Kidney epithelial cell (primary cell): ENCODE measurements at places on chromosomes 7 and 10. TPM values are rescaled to one million over a fixed set of nuclear protein-coding genes. Genes with fewer than 3 reads are reported as not detected.

Gene NUDT13
- total RNA-seq = 1.8 and 1.9 TPM in 2 replicates

- DNase-seq = no peak
These were observed 63.2 kb downstream of the KCNMA1 start for GRCh38 chr10:77574438-77574837.

GRCh38 chr7:16060502-16060901 lies 360.8 kb downstream of the CRPPA start:
- DNase-seq = no peak

GRCh38 chr7:133795068-133795665 lies 332.0 kb upstream of the LRGUK start:
- DNase-seq = no peak

- DNase-seq = peak; percentile 95
These were observed 305.7 kb downstream of the TYW1 start for GRCh38 chr7:67302113-67303039.

DNA sequence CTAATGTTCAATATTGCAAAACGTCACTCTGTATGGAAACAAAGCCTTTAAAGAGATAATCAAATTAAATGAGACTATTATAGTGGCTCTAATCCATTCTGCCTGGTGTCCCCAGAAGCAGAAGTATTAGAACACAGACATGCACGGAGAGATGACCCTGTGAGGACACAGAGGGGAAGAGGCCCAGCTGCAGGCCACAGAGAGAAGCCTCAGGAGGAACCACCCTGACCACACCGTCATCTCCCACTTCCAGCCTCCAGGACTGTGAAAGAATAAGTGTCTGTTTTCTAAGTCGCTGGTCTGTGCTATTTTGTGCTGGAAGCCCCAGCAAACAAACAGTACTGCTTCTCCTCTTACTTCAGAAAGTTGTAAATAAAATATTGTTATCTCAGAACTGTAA lies 283.5 kb upstream of the ADARB2 start:
- DNase-seq = no peak

GRCh38 chr7:137302081-137302480 lies 41.5 kb downstream of the PTN start:
- DNase-seq = no peak

DNA sequence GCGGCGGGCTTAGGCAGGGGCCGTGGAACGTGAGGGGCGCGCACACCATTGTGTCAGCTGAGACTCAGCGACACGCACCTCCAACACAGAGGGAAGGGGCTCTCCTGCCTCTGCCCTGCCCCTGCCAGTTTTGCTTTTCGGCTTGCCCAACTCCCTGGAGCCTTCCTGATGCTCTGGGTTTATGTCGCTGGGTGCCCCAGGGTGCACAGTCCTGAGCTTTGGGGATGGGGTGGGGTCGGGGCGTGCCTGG lies 13.3 kb downstream of the TMEM120A start:
- no peak for DNase-seq

- DNase-seq = peak; percentile 77
These were observed 304.4 kb upstream of the LYZL1 start for GRCh38 chr10:28984431-28984830.

GRCh38 chr10:6543431-6544005 lies 36.6 kb downstream of the PRKCQ start:
- no peak for DNase-seq

GRCh38 chr7:47239931-47240421 lies 341.9 kb downstream of the TNS3 start:
- no peak for DNase-seq

- no peak for DNase-seq
These were observed 215.8 kb downstream of the SKAP2 start for GRCh38 chr7:26648554-26648953.

GRCh38 chr7:71507680-71508602 lies 376.0 kb downstream of the GALNT17 start:
- DNase-seq = no peak
